ENCODE measurements at places on chromosomes 6 and 20.
A peak's percentile ranks its signal among the peaks of the same experiment; 100 is the strongest.

GRCh38 chr6:166770216-166771116 lies 143.4 kb upstream of the RPS6KA2 start:
- ATAC-seq, result no peak

DNA sequence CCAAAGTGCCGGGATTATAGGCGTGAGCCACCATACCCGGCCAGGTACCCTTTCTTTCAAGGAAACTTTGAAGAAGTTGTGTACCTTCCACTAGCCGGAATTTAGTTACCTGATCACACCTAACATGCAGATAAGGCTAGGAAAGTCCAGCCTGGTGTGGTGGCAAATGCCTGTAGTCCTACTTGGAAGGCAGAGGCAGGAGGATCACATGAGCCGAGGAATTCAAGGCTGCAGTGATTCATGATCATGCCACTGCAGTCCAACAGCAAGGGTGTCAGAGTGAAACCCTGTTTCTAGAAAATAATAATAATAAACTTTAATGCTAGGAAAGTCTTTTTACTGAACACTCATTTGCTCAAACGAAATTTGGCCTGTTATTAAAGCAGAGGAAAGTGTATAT lies 21.0 kb downstream of the NFYA start:
- no peak for ATAC-seq

DNA sequence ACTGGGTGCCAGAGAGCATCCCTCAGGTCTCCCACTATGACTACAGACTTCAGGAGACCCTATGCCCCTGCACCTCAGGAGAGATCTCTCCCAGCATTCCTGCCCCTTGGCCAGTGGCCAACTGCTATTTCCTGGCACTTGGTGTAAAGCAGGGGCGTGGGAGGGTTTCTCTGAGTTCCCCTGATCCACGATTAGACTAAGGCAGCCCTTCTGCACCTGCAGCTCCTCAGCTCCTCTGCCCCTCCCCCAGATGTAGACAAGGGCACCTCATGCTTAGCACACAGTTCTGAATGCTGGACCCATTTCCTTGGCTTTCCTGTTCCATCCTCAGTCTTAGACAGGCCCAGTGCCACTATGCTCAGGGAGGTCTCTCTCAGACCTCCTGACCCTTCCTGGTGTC lies 28.6 kb downstream of the EDN1 start:
- ATAC-seq, result no peak

- ATAC-seq, result no peak
Observed at GRCh38 chr6:79872986-79873385, 74.4 kb downstream of the ELOVL4 start.

DNA sequence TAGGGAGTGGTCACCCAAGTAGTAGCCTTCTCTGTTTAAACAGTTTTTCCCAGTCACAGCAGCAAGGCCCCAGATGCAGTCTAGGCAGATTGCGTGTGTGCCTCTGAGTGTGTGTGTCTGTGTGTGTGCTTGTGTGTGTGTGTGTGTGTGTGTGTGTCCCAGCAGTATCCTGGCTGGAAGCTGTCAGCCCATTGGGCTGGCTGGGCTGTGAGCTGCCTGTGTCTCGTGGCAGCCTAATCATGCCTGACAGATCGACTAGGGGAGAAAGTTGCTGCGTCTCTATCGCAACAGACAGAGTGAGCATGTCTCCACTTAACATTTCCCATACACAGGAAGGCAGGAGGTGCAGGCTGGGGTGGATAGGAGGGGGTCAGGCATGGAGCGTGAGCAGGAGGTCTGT lies 42.9 kb upstream of the LRFN2 start:
- no peak for ATAC-seq

DNA sequence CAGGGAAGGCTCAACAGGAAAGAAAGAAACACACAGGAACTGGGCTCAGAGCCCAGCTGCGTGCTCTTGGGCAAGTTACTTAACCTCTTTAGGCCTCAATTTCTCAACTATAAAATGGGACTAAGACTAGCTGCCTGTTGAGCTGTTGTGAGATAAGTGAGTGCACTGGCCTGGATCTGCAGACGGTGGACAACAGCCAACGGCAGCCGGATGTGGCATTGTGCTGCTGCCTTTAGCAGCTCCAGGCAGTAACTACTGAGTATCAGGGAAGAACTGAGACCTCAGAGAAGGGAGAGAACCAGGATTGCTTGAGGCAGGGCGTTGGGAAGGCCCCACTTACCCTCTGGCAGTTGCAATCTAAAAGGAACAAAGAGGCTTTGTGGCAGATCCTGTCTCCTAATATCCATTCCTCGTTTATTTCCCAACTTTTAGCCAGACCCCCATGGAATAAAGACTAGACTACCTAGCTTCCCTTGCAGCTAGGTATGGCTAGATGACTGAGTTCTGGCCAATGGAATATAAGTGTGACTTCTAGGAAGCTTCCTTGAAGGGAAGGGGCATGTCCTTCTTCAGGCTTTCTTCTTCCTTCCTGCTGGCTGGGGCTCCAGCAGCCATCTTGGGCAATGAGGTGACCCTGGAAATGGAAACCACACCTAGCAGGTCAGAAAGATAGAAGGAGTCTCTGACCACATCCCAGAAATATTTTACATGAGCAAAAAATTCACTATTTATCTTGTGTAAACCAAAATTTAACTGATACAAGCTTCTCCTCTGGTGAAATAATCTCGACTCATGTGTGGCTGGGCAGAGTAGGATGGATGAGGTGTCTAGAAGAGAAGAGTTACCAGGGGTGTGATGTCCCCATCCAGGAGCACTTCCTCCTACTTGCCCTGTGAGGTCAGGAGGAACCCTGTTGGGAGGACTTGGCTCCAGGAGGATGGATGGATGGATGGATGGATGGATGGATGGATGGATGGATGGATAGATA lies 67.6 kb downstream of the MRPL14 start:
- ATAC-seq, result no peak

- peak; percentile 95 for ATAC-seq
Observed at GRCh38 chr20:32249030-32249738, 28.3 kb upstream of the KIF3B start.

- no peak for ATAC-seq
Observed at GRCh38 chr20:48283470-48284110, 498.3 kb upstream of the SULF2 start.

DNA sequence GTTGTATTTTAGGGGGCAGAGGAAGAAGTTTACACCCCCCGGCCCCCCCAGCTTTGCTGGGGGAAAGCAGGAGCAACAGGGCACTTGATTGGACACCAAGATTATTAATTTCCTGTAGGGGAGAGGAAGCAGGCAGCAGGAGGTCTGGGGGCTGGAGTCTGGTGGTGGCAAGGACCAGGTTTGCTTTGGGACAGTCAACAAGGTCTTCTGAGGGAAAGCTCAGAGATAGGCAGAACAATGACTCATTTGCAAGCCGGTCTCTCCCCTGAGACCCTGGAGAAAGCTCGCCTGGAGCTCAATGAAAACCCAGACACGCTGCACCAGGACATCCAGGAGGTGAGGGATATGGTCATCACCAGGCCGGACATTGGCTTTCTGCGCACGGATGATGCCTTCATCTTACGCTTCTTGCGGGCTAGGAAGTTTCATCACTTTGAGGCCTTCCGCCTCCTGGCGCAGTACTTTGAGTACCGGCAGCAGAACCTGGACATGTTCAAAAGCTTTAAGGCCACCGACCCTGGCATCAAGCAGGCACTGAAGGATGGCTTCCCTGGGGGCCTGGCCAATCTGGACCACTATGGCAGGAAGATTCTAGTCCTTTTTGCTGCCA lies 1.6 kb downstream of the CLVS2 start:
- no peak for ATAC-seq

GRCh38 chr6:13383328-13384163 lies 55.2 kb upstream of the TBC1D7 start:
- peak; percentile 84 for ATAC-seq

DNA sequence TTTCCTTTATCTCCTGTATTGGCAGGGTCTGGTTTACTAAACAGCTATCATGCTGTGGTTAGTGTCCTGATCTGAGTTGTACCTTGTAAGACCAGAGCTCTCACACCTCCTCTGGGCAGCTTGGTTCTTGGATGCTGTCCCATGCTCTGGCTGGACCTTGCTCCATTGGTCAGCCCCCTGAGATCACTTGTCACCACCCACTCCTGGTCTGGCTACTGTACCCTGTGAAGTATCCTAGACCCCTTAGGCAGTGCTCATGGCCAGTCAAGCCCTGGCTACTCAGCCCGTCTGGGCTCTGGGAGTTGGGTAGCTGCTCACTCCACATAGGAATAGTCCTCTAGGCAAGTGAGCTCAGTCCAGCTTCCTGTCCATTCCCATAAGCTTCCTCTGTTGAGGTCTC lies 31.1 kb downstream of the ADGRF4 start:
- ATAC-seq, result no peak

- no peak for ATAC-seq
Observed at GRCh38 chr6:127176146-127176545, 57.7 kb downstream of the RSPO3 start.

- ATAC-seq, result no peak
Observed at GRCh38 chr20:8755340-8756118, 313.4 kb upstream of the PLCB4 start.

- no peak for ATAC-seq
Observed at GRCh38 chr6:111870742-111871064, 2.5 kb downstream of the FYN start.

DNA sequence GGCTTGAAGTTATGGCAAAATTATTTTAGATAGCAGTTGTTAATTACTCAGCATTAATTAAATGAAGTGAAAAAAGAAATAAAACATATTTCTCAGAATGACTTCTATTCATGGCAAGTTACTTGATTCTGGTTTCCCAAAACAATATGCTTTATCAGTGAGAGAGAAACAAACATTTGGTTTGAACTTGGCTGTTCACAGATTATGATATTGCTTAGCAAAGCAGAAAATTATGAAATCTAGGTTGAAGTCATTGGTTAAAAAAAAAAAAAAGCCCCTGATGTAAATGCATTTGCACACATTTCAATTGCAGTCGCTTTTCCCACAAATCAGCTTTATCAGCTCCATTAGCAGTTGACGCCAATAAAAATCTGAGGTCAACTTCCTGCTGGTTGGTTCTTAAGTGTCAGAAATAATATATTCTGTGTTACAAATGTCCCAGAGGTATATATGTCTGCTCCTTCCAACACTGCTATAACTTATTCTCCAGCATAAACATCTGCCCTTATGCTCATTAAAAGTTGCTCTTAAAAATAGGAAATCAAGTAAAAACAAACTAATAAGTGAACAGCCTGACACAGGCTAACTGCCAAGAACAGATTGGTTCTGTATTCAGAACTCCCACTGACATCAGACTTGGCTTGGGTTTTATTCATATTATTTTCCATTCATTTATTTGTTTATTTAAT lies 275.4 kb downstream of the PHF3 start:
- ATAC-seq, result no peak

- ATAC-seq, result peak; percentile 24
Observed at GRCh38 chr6:31441365-31442267, 38.2 kb downstream of the MICA start.

DNA sequence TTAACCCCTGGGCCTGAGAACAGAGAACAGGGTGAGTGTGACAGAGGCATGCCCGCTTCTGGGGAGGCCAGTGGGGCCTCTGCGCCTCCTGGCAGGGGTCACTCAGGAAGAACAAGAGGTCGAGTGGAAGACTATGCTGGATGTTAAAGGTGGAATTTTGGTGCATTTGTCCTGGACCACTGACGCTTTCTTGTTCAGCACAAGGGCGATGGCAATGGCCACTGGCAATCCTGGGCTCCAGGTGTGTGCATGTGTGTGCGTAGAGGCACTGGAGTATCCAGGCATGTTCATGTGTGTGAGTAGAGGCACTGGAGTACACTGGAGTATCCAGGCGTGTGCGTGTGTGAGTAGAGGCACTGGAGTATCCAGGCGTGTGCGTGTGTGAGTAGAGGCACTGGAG lies 23.5 kb upstream of the NPBWR2 start:
- ATAC-seq, result no peak

GRCh38 chr6:72784581-72784980 lies 162.7 kb downstream of the KCNQ5 start:
- no peak for ATAC-seq

DNA sequence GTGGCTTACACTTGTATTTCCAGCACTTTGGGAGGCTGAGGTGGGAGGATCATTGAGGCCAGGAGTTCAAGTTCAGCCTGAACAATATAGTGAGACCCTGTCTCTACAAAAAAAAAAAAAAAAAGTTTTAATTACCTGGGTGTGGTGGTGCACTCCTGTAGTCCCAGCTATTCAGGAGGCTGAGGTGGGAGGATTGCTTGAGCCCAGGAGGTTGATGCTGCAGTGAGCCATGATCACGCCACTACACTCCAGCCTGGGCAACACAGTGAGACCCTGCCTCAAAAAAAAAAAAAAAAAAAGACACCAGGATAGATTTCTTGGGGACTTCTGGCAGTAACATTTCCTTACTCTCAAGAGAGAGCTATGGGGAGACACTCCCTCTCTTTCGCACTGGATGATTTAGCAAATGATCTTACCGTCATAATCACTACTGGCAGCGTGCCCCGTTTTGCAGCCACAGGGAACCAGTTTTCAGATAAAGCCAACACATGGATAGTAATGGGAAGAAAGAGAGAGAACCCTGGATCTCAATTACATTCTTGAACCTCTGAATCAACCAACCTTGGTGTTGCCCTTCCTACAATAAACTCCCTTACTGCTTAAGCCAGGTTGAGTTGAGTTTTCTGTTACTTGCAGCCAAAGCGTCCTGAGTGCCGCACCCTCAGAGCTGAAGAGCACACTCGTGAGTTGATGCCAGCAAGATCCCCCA lies 18.1 kb upstream of the PTPN1 start:
- no peak for ATAC-seq

DNA sequence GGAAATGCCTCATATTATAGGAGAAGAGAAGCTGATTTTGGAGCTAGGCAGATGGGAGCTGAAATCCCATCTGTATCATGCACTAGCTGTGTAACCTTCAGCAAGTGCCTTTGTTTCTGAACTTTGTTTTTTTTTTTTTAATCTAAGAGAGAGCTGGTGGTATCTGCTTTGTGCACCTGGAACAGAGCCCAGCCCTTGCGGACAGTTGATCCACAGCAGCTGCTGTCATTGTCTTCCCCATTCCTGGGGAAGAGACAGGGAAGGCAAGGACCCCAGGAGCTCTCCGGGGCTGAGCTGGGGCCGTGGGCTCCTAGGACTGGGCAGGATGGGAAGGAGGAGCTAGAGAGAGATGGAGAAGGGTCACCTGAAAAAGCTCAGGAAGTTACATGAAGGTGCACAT lies 92.1 kb downstream of the SYNJ2 start:
- ATAC-seq, result no peak

Measured in activated CD4-positive, CD25-positive, alpha-beta regulatory T cell treated with anti-CD3 and anti-CD28 coated beads, Interleukin-2, amount 50 U/mL, for 24 hours (primary cell).